ENCODE measurements at places on chromosomes 1 and 21.

DNA sequence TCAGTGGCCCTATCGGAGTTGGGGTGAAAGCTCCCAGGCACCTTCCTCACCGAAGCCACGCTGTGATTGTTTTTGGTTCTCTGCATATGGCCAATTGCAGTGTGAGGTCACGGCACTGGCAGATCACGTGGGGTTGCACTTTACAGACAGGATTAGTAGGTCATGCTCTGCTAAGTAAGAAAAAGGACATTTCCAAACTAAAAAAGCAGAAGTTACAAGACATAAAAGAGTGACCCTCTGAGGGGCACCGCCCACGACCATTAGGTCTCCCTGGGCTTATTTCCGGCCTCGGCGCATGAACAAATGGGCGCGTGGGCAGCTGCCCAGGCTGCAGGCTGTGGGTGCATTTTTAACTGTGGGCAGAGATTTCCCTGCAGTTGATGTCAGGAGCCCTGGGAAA lies 2.0 kb downstream of the CAPN9 start:
- no peak for DNase-seq

DNA sequence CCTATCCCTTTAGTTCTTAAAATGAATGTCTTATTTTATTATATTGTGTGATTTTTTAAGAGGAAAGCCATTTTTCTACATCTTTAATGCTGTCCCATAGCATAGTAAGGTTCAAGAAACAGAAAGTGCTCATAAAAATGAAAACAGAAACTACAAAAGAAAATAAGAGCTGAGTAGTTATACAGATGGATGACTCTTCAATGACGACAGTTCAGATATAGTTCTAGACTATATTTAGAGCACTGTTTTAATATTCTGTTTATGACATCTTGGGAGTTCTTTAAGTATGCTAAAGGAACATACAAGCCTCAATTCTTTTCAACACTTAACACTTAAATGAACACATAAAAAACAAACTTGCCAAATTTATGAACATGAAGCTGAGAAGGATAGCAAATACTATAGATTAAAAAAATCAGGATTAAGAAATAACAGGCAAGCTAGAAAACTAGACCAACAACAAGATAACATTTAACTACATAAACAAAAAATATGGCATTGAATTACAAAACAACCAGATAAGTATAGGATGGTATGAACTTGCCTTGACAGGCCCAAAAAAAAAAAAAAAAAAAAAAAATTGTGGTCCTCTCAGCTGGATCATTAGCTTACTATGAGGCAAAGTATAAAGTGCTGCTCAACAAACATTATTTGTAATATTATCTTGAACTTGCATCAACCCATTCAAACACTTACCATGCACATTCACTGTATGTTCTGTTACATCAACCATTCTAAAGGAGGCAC lies 87.9 kb downstream of the ZZZ3 start:
- no peak for DNase-seq

DNA sequence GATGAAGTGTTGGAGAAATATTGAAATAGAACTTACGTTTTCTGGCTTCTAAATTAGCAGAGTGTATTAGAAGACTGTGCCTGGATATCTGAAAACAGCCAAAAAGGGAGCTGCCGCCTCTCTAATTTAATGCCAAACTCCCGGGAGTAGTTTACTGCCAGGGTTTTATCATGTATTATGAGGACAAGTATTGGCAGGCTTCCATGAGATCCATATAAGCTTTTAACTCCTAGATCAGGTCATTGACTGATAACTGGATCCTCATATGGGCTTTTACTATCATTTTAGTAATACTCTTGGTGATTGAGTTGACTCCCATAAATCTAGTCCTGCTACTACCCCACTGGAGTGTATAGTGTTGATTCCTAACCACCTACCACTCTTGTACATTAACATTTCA lies 178.4 kb upstream of the CXADR start:
- no peak for DNase-seq

DNA sequence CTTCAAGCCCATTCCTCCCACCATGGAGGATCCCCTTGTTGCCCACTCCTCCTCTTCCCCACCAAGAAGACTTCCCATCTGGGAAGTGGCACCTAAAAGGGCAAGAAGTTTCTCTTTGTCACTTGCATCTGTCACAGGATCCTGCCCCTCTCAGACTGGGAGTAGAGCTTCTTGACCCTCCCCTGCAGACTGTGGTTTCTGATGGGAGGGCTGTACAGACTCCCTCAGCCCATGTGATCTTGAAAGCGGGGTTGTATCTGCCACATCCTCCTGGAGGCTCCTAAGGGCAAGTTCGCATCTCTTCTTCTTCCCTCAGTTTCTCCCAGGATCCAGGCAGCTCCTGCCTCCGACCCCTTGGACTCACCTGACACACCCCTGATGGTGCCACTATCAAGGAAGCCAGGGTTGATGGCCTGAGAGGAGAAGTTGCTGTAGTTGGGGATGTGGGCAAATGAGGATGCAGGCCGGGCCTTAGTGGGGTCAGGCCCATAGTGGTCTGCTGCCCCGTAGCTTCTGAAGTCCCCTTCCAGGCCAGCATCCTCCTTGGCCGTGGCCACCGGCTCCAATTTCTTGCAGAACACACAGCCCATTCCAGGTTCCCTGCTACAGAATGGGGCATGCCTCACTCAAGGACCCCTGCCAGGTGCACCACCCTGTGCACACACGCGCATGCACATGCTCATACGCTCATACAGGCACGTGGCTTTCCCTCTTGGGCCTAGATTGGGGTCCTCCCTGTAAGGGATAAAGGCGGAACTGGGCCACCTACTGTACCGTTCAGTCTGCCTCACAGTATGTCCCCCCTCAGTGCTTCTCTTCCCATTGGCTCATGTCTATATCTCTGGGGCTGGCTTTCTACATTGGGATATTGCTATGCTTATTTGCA lies 11.4 kb downstream of the FGR start:
- DNase-seq: no peak

GRCh38 chr1:87148661-87149060 lies 180.0 kb upstream of the LMO4 start:
- DNase-seq: no peak

DNA sequence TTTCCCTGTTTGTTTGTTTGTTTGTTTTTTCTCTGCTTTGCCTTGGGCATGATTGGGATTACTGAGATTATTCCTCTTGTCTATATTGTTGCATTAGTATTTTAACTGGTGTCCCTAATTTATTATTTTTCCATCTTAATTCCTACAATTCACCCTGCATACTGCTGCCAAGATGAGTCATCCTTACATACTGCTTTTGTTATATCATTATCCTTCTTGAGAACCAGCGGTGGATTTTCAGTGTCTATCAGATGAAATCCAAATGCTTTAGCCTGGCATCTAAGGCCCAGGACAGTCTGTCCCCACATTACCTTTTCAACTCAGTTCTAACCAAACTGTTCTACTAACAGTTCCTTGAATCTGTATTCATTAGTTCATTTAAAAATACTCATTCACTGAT lies 101.7 kb downstream of the OLFML2B start:
- DNase-seq: no peak

GRCh38 chr1:219812491-219813203 lies 115.7 kb downstream of the SLC30A10 start:
- peak; percentile 90 for DNase-seq

- DNase-seq: no peak
These were observed 37.4 kb upstream of the A3GALT2 start for GRCh38 chr1:33358114-33358794.

- no peak for DNase-seq
These were observed 43.7 kb downstream of the C8B start for GRCh38 chr1:56922070-56922469.

- DNase-seq: peak; percentile 54
These were observed 1.1 kb upstream of the GRHL3 start for GRCh38 chr1:24317956-24318614.

DNA sequence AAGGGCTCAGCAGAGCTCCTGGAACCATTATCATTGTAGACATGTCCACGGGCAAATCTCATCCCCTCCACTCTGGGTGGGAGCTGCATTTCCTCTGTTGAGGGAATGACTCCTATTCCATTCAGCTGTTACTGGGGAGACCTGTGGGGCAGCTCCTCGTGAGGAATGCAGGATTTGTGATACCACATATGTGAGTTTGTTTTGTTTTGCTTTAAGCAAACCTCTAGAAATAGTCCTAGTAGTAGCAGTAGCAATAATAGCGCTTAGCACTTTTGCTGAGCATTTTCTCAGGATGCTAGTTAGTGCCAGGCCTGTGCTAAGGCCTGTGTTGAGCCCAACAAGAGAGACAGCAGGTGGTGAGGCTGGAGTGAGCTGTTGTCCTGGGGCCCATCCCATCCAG lies 10.8 kb downstream of the OLIG1 start:
- DNase-seq: no peak

- no peak for DNase-seq
These were observed 61.7 kb upstream of the GJA8 start for GRCh38 chr1:147840909-147841308.

DNA sequence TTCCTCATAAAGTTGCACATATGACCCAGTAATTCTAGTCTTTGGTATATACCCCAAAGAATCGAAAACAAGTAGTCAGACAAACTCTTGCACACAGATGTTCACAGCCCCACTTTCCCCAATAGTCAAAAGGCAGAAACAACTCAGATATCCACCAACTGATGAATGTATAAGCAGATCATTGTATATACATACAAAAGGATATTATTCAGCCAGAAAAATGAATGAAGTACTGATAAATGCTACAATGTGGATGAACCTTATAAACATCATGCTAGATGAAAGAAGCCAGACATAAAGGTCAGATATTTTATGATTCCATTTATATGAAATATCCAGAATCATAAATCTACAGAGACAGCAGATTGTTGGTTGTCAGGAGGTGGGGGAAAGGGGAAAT lies 27.3 kb downstream of the SHCBP1L start:
- DNase-seq: no peak

DNA sequence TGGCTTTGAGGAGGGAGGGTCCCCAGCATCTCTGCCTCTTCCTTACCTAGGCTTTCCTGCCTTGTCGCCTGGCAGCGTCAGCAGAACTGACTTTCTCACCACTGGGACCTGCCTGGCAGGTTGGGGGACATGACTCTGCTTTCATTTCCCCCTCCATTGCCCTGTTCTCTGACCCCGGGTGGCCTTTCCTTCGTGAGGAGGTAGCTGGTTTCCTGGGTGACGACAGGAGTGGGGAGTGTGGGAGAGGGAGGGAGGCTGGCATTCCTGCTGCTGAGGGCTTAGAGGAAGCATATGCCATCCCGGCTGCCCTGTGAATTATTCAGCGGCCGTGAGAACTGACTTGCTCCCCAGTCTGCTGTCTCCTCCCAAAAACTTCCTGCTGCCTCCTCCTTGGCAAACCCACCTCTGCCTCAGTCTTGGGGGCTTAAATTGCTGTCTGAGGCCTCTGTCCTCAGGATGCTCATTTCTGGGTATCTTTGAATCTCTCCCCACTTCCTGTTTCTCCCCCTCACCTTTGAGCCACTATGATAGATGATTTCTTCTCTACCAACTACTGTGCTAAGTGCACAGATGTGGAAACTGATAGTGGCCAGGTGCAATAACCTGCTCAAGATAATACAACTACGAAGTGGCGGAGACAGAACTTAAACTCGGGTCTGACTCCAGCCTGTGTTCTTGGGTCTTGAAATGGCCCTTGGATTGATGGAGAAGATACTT lies 182.0 kb upstream of the CSF3R start:
- DNase-seq: peak; percentile 30

DNA sequence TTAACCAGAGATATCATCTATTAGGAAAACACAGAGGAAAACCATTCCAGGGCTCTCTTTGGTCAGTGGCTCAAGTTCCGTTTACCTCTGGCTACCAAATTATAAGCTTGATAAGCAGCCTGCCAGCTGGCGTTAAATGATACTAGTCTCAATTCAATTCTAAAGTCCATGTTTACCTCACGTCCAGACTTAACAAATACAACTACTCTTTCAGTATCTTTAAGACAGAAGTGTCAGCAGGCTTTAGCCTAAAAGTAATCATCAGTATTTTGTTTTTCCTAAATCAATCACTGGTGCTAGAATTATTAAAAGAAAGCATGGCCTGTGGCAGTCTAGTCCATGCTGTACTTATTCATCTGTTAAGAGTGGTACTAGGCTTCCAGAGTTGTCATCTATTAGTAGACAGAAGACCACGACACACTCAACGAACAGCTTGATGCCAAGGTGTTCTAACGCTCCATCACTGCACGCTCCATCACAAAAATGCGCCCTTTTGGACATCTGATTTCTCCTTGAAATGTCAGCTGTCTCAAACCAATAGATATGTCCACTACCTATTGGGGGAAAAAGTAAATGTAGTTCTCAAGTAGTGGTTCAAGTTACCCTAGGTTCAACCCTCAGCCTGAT lies 1.5 kb downstream of the IVNS1ABP start:
- no peak for DNase-seq

- DNase-seq: peak; percentile 86
These were observed at the start of gene CAPN2 for GRCh38 chr1:223712194-223712849. TSS of gene CAPN2 (plus strand) at chr1:223712539. CDS start at chr1:223712641, 102 bp downstream.

- DNase-seq: no peak
These were observed 50.1 kb downstream of the ATF6 start for GRCh38 chr1:161816201-161816600.

GRCh38 chr1:4317207-4317606 lies 337.2 kb upstream of the AJAP1 start:
- no peak for DNase-seq

DNA sequence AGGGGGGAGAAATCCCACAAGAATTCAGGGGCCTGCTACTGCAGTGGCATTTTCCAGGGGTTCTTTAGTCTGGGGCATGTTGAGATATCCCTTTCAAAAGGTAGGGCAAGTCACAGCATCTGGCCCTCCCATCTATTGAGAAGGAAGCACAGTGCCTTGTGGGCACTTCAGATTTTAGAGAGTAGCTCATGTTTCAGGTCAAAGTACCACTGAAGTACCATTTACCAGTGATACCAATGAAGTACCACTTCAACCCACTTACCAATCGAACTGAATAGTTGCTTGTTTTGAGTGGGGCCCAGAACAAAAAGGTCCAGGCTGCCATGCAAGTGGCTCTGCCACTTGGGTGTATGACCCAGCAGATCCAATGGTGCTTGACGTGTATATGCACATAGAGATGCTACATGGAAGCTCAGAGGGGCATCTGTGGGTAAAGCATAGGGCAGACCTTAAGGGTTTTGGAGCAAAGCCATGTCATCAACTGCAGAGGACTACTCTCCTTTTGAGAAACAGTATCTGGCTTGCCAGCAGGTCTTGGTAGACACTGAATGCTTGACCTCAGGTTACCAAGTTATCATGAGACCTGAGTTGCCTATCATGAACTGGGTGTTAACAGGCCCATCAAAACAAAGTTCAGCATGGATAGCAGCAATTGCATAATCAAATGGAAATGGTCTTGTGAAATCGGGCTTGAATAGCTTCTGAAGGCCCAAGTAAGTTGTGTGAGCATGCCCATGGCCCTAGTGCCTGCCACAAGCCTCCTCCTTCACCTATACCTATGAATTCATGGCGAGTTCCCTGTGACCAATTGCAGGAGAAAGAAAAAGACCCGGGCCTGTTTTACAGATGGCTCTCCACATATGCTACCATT lies 23.5 kb downstream of the PLA2G2D start:
- no peak for DNase-seq
